HL-60 (cell line): ENCODE measurements at places on chromosomes 11 and 22.

DNA sequence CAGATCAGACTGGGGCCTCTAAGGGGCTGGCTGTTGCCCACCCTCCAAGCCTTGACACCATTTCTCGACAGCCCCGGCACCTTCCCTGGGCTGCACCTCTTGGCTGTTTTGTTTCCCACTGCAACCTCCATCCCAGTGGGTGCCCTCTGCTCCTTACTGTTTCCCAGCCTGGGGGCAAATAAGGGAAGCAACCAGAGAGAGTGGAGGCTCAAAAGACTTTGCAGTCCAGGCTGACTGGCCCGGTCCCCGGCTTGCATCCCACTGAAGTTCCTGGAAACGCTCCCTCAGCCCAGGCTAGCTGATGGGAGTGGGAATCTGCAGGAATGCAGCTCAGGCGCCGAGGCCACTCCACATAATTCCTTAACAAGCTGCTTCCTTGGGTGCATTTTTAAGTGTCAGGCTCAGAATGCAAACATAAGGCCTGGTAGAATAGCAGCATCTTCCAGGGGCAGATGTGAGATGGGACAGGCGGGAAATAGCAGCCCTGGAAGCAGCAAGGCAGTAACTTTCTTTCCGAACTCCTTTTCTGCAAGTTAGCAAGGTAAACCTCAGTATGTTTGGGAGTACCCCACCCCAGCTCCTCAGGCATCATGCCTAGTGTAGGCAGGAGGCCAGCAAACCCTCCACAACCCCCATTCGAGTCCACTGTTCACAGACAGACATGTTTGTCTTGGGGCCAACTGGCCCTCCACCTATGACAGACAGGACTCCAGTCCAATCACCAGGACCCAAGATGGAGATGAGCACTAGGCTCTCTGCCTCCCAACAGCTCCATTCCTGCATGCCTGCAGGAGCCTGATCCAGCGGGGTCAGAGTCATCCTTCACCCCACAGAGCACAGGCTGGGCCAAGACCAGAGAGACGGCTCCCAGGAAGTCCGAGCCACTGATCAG lies 39.3 kb downstream of the RPL27A start:
- no peak for DNase-seq

DNA sequence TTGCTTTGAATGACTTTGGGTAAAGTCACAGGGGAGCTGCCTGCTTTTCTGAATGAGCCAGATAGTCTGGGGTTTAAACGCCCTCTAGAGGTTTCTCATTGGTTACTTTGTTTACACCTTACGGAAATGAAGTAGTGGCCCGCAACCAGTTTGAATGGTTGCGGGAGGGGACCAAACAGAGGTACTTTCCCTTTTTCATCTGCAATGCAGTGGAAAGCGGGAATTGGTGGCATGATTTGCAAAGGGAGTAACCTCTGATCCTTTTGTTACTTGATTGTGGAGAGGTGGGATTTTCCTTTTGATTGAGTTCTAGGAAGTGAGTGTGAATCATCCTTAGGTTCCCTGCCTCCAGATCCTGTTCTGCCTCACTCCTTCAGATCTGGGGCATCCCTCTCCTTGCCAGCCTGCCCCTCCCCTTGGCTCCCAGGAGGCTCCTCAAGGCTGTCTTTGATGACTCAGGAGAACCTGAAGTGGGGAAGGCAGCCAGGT lies 15.9 kb upstream of the GLYATL1 start:
- no peak for DNase-seq

GRCh38 chr11:93807980-93808379 lies 23.9 kb downstream of the MED17 start:
- no peak for DNase-seq

DNA sequence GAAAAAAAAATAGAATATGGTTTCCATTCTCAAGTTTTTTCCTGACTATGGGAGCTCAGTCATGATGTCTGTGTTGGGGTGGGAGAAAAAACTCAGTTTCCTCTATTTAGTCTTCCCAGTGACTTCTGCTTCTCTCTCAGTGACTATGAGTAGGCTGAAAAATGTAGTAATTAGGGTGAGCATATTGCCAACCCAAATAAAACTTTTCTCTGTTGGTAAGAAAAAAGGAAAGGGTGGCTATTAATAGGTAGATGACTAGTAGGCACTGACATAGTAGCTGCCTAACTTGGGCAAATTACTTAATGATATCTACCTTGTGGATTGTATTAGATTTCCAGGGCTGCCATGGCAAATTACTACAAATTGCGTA lies 34.2 kb upstream of the BIRC3 start:
- DNase-seq, result no peak

- DNase-seq, result no peak
Observed at GRCh38 chr11:57463671-57464538, 3.6 kb downstream of the RTN4RL2 start.

- peak; percentile 63 for DNase-seq
Observed at GRCh38 chr11:64777449-64778222, 706 bp downstream of the SF1 start.

DNA sequence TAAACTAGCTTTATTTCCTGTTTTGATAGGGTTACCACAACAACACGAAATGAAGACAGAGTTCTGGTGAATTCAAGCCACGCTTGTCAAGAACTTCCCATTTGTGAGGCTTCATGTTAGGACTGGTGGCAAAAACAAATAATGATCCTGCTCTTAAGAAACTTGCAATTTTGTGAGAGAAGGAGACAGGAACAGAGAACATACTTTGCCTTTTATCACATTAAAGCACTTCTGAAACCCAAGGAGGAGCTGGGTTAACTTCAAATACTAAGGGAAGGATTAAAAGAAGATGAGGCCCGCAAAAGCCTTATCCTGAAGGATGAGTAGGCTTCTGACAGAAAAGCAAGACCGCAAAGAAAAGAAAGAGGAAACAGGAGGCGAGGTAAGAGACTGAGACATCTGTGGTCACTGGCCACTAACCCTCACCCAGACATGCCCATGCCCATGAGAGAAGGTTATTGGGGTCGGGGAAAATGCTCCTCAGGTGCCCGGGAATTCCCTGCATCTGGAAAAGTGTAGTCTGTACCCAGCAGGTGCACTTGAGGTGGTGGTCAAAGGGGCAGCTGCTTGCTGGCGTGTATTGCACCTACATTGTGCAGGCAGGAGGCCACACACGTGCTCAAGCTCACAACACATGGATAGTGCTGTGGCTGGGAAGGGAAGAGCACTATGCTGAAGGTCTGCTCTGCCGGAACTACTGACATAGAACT lies 50.5 kb downstream of the MAPK1 start:
- DNase-seq, result peak; percentile 92

DNA sequence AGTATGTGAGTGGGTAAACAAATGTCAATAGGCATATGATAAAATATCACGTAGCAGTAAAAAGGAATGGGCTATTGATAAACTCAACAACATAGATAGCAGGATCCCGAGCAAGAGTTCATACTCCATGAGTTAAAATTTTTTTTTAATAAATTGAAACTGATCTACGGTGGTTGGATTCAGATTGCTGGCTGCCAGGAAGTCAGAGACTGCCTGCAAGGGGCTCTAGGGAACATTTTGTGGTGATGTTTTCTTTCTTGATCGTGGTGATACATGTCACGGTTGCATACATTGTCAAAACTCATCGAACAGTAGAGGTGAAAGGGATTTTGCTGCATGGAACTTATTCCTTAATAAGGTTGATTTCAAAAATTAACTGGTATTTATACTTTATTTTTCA lies 62.6 kb upstream of the WNT7B start:
- no peak for DNase-seq

DNA sequence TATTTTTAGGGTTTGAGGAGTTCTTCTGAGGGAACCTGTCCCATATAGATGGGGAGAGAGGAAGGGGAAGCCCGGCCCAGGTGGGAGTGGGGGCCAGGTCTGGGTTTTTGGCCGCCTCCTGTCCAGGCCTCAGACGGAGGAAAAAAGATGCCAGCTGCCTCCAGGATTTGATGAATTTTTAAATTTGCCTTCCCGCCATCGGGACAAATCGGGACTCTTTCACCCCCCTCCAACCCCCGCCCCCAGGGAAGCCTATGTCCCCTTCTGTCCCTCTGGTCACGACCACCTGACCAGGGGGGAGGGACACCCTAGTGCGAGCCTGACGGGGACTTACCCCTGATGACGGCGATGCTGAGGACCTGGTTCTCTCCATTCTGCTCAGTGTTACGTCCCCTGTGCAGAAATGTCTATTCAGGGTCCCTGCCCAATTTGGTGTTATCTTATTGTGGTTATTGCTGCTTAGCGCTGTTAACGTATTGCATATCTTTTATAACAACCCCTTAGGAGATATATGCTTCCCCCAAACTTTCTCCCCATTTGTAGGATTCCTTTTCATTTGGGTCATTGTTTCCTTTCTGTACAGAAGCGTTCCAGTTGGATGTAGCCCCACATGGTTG lies 115.9 kb upstream of the GRK3 start:
- no peak for DNase-seq

DNA sequence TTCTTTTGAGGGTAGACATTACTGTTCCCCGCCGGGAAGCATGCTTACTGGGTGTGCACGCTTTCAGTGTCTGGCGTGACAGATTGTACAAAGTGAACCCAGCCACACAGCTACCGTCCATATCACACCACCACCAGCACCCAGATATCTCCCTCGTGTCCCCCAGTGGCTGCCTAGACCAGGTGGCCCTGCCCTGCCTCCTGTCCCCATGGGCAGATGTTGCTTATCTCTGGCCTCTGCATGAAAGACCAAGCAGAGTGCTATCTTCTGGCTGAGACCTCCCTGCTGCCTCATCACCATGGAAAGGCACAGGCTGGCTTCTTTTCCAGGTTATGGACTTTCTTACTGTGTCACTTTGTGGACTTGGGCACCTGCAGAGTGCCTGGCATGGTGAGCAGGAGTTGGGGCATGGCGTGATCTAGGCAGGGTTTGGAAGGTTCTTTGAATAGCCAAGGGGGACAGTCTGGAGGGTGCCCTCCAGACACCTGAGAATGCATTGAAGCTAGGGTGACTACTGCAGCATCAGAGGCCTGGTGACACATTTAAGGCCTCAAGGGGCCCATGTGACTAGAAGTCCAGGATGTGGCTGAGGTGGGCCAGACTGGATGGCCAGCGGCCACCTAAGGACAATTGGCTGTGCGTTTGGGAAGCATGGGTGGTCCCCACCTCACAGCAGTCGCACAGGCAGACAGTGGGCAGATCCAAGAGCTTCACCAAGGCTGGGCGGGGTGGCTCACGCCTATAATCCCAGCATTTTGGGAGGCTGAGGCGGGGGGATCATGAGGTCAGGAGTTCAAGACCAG lies 4.7 kb downstream of the TANGO2 start:
- no peak for DNase-seq

- DNase-seq, result no peak
Observed at GRCh38 chr11:97367406-97368083, 977.7 kb downstream of the JRKL start.
